ENCODE measurements at places on chromosomes 6 and 20. TPM values are rescaled to one million over a fixed set of nuclear protein-coding genes. Genes with fewer than 3 reads are reported as not detected.
A peak's percentile ranks its signal among the peaks of the same experiment; 100 is the strongest.

ZBTB9 gene
- polyA plus RNA-seq: 14.1 TPM

- DNase-seq: no peak
Measured at GRCh38 chr20:47886454-47887041, 101.3 kb upstream of the SULF2 start.

GRCh38 chr6:143163621-143164020, 102.9 kb downstream of the AIG1 start:
- DNase-seq: no peak

SCGN gene
- polyA plus RNA-seq: 2.2 TPM

DNA sequence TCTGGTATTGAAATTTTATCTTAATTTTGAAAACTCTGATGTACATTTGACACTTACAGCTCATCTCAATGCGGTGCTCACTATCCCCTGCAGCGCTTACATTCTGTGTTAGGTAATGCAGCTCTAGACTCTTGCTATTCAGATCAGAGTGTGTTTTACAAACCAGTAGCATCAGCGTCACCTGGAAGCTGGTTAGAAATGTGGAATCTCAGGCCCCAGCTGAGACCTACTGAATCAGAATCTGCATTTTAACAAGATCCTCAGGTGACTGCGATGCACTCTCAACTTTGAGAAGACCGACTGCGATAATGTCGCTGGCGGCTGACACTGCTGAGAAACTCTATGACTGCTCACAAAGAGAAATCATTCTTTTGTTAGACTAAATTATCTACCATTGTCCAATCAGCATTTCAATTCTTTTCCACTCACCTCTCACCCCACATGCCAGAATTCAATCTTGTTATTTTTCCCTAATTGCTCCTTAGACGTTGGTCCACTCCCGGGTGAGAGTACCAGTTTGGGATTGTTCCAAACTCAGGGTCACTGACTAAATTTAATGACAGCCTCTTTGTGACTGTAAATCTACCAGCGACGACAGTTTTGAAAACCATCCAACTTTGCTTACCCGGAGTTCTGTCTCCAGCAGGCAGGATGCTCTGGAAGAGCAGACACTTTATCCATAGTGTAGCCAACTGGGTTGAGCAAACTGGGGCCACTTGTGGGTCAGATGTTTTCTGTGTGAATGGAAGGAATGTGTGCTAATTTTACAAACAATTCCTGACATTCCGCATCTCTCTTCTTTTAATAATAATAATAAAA, 140.1 kb upstream of the BTBD3 start:
- DNase-seq: peak; percentile 54

- peak; percentile 60 for DNase-seq
Measured at GRCh38 chr6:5997420-5997987, 9.2 kb downstream of the NRN1 start.

DNA sequence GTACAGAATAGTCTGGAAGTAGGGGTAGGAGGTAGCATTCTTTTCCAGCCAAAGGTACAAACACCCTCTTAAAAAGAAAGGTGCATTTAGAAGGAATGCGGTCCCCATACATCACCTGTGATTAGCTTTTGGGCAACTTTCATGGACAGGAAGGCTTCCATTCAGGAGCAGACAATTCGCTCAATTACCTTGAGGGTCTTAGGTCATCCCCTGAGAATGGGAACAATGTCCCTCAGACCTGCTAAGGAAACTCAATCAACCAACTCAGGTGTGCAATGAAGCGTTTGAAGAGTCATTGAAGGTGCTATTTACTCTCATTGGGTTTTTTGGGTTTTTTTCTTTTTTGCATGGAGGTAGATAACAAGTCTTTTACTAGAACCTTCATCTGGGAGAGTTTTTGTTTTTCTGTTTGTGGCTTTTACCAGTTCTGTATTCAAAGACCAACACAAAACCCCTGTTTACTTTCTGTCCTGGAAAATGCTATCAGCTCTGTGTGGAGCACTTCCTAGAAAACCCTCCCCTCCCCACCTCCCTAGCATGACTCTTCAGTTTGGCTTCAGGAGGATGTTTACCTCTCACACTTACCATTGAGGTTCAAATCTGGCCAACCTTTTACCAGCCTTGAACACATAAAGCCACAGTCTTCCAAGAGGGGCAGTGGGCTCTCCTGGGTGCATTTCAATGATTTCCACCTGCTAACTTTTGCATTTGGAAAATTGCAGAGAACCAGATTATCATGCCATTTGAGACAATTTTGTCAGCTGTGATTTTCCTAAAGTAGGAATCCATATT, 271.2 kb upstream of the PRDM1 start:
- DNase-seq: no peak

DNA sequence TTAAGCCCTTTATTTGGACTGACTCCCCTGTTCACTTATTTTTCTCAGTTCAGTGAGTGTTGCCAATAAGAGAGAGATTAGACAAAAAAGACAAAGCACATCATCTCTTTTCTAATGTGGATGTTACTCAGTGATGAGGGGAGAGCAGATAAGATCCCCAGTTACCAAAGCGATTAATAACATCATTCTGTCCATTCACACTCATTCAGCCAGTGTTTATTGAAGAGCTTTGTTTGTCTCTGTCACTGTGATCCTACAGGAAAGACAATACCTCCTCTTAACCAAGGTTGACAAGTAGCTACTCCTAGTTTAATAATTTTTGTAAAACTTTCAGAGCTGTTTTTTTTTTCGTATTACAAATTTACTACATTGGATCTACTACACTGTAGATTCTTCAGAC, 163.0 kb downstream of the EYA4 start:
- DNase-seq: no peak

ZFP57 gene
- 7.1 TPM for polyA plus RNA-seq

DNA sequence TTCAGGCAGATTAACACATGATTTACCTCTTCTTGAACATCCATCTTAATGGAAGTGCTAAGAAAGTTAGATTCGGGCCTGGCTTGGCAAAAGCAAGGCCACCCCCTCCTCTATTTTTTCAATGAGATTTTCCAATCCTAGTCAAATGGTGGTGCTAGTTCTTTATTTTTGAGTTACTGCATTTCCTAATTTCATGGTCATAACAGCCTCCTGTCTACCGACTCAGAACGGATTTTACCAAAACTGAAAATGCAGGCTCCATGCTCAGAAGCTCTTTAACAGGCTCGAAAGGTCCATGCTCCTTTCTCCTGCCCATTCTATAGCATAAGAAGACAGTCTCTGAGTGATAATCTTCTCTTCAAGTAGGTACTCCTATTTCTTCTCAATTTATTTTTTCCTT, 117.2 kb upstream of the ESR1 start:
- no peak for DNase-seq

PLCB4 gene
- polyA plus RNA-seq: 22.7 TPM

GRCh38 chr20:63082308-63082938, 75.7 kb upstream of the BHLHE23 start:
- no peak for DNase-seq

FILIP1 gene
- polyA plus RNA-seq: 2.0 TPM

GRCh38 chr6:46729787-46730326, 5.3 kb downstream of the PLA2G7 start:
- no peak for DNase-seq

DNA sequence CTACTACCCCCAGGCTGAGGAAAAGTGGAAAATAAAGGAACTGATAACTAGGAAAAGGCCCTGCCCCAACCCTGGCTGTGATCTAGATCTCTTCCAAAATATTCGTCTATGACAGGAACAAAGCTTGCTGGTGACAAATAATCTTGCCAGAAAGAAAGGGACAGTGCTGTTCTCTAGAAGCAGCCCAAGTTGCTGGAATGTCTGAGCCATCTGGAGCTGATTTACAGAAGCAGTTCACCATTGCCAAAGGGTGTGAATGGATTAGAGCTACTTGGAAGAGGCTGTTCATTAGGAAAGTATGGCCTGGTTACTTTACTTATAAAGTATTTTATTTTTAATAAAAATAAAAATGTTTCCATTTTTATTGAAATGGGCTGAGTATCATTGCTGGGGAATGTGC, 146.3 kb downstream of the EPM2A start:
- no peak for DNase-seq

GRCh38 chr20:39152126-39152525, 190.0 kb downstream of the DHX35 start:
- no peak for DNase-seq

DNA sequence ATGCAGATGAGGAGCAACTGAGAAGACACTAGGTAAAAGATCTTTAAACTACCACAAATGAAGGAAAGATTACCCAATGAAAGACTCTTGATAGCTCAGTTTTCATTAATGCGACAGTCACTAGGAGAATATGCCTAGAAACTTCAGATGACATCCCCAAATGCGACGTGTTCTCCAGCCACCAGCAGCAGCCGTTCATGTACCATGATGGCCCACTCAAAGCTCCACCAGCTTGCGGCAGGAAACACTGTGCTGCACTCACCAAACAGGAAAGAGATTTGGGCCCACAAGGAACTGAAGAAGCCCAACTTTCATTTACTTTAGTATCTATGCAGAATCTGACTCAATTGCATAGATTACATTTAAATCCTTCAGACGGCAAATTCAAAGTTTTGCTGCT, 7.5 kb downstream of the DIDO1 start:
- no peak for DNase-seq

DNA sequence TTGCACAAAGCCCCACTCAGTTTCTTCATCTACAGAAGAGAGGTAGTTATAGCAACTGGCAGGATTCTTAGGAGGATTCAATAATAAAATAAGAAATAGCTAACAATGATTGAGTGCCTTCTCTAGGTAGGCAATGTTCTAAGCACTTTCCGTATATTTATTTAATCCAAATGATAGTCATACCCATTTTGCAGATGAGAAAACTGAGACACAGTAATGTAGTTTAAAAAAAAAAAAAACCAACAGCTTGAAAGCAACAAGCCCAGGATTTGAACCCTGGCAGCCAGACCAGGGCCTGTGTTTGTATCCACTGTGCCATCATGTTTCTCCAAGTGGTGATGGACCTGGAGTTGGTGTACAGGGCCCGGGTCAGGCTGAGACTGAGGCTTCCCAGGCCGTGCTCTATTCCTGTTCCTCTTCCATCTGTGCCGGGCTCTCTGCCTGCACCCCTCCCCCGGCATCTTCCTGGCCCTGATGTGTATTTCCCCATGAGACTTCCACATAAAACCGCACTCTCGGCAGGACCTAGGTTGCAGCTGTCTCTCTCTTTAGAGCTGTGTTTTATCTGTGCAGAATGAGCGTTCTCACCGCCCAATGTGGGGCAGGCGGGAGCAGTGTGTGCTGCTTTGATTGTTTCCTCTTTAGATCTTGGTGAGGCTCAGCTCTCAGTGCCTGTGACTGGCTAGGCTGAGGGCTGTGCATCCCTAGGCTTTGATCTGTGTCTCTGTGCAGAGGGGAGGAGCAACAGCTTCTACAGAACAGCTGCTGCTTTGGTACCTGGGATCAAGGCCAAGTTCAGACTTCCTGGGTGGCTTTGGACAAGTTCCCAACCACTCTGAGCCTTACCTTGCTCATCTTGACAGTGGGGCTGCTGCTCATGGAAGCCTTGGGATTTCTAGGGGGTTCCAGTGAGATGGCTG, 49.5 kb downstream of the TOX2 start:
- no peak for DNase-seq

- DNase-seq: no peak
Measured at GRCh38 chr20:20395903-20396568, 28.1 kb downstream of the INSM1 start.

- DNase-seq: no peak
Measured at GRCh38 chr6:107656883-107657282, 167.0 kb downstream of the SOBP start.

- DNase-seq: no peak
Measured at GRCh38 chr20:58450254-58450653, 61.2 kb downstream of the VAPB start.

EEF1A2 gene
- polyA plus RNA-seq: 674 TPM

- no peak for DNase-seq
Measured at GRCh38 chr6:14055541-14055940, 62.0 kb upstream of the CD83 start.

GRCh38 chr20:2946988-2947961, 74.0 kb downstream of the PTPRA start:
- DNase-seq: peak; percentile 77

DNA sequence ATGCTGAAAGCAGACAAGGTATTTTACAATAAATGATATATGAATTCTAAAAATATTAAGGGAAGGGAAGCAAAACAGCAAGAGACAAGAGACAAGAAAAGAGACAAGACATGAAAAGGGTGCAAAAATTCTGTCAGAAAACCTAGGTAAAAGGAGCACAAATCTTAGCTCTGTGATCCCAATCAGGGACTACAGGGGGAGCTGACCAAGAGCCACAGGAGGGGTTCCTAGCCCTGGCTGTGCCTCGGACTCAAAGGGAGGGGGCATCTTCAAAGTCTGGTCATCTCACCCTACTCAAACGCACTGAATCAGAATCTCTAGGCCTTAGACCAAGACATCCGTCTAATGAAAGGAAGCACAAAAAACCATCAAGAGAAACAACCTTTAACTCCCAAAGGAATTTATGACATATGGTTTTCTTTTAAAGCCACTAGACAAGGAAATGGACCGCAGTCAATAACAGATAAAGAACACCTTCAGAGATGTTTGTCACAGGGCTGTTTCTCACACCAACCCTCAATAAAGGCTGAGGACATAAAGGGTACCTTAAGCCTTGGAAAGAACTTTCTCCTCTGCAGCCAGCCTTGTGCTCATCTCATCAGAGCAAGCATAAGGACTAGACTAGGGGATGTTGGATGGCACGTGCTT, 130.4 kb upstream of the CDYL start:
- no peak for DNase-seq

DNA sequence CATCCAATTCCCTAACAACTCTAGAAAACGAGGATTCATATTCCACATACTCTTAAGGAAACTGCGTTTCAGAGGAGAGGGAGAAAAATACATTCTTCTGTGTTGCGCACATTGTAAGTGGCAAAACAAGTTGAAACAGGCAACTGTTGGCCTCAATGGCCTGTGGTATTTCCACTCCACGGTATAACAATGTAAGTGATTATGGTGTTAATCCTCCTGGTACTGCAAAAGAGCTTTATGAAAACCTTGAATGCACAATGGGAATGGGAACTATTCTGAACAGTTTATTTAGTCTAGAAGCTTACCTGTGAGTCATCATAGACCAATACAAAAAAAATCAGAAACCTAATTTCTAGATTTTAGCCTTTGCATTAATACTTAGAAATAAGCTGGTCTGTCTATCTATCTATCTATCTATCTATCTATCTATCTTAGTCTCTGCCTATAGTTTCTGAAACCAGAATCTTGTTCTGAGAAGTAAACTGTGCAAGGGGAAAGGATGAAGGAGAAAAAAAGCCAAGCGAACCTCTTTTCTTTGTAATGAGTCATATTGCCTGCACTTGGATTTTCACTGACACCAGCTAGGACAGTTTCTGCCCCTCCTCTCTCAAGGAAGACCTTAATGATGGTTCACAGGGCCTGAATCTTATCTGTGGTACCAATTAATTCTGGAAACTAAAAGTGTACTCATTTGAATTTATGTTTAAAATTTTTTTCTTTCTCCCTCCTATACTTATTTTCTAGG, 101.5 kb downstream of the RNF144B start:
- no peak for DNase-seq

- no peak for DNase-seq
Measured at GRCh38 chr6:4930025-4930691, 73.7 kb downstream of the RPP40 start.

GRCh38 chr6:8006208-8006607, 58.0 kb downstream of the BLOC1S5 start:
- peak; percentile 23 for DNase-seq

- DNase-seq: no peak
Measured at GRCh38 chr20:33551778-33552177, 61.9 kb downstream of the CBFA2T2 start.
